ENCODE measurements at places on chromosomes 1 and 21.

- DNase-seq = no peak
These were observed 3.7 kb upstream of the SDC3 start for GRCh38 chr1:30912224-30912623.

GRCh38 chr1:215407575-215407974 lies 159.5 kb upstream of the KCTD3 start:
- no peak for DNase-seq

- no peak for DNase-seq
These were observed 183.3 kb downstream of the KCNJ6 start for GRCh38 chr21:37732927-37733326.

GRCh38 chr1:112253366-112253765 lies 142.6 kb upstream of the CTTNBP2NL start:
- DNase-seq = no peak

GRCh38 chr21:37550618-37551330 lies 184.2 kb downstream of the DYRK1A start:
- no peak for DNase-seq

Data from hepatic stellate cell (primary cell).